ENCODE measurements at places on chromosomes 6 and 20.

- DNase-seq, result no peak
These were observed 27.8 kb upstream of the LGSN start for GRCh38 chr6:63347599-63347998.

- no peak overlapping the region for H3K27ac ChIP-seq
- DNase-seq, result no peak
- H3K4me3 ChIP-seq, result no peak overlapping the region
- H3K4me1 ChIP-seq, result peaks cover 6% of the 10 kb centered on the region
- H3K36me3 ChIP-seq, result no peaks in the 10 kb centered on the region
These were observed 324.2 kb downstream of the TPBG start for GRCh38 chr6:82687855-82688254.

DNA sequence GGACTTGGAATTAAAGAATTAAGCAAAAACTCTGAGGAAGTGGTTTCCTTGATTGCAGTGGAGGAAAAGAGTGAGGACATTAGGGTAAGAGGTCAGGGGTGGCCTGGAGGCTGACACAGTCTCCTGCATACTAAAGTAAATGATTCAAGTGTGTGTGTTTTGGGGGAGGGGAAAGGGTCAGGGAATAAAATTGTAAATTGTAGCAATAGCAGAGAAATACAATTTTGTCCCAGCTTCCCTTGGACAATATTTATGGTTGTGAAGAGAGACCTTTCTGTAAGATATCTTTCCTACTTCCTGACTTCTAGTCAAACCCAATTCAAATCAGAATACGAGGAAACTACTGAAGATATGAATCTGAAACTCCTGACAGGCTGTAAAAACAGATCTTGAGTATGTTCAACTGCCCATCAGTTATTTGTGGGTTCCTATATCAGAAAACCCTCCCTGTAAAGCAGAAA is 143.4 kb upstream of the HMGN3 start:
- H3K27me3 ChIP-seq, result no peaks in the 10 kb centered on the region
- DNase-seq, result no peak
- no peaks in the 10 kb centered on the region for H3K36me3 ChIP-seq
- no peaks in the 10 kb centered on the region for H3K4me1 ChIP-seq
- no peak overlapping the region for H3K4me3 ChIP-seq

GRCh38 chr6:43609402-43609801 is 19.7 kb downstream of the GTPBP2 start:
- peaks cover 79% of the 10 kb centered on the region for H3K36me3 ChIP-seq
- H3K4me1 ChIP-seq, result no peaks in the 10 kb centered on the region
- no peaks in the 10 kb centered on the region for H3K27me3 ChIP-seq
- H3K27ac ChIP-seq, result no peak overlapping the region
- H3K4me3 ChIP-seq, result no peak overlapping the region

DNA sequence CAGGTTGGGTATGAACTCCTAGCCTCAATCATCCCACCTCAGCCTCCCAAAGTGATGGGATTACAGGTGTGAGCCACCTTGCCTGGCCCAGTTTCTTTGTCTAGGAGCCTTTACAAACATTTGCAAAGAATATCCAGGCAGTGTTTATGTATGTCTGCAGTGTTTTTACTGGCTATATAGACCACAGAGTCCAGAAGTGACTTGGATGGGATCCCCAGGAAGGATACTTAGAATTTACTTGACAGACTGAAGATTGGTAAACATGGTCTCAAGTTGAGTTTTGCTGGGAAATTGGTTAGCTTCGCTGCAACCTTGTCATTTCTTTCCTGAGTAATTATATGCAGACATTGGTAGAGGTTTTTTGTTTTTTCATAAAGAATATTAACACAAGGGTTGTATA is 23.8 kb downstream of the JARID2 start:
- no peak overlapping the region for H3K4me3 ChIP-seq
- DNase-seq, result no peak
- no peaks in the 10 kb centered on the region for H3K27me3 ChIP-seq
- H3K4me1 ChIP-seq, result peaks cover 6% of the 10 kb centered on the region
- H3K27ac ChIP-seq, result no peak overlapping the region

DNA sequence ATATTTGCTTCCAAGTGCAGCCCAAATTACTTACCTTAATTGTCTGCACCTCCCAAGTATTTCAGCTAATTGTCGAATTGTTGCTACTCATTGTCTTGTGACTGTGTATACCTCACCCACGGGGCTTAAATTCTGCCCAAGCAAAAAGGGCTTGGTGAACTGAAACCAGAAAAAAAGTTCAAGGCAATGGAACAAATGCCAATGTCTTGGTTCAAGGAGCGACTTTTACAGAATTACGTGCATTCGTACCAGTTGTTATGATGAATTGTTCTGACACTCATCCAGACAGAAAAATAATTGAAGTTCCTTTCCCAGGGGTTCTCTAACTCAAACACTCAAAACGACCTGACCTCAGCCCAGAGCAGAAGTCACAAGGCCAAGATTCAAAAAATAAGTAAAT is 13.9 kb upstream of the PXDC1 start:
- H3K27me3 ChIP-seq, result no peaks in the 10 kb centered on the region
- no peak overlapping the region for H3K4me3 ChIP-seq

GRCh38 chr6:34897716-34898115 is 8.7 kb downstream of the ANKS1A start:
- no peak for DNase-seq
- H3K4me1 ChIP-seq, result no peaks in the 10 kb centered on the region
- no peaks in the 10 kb centered on the region for H3K36me3 ChIP-seq
- H3K27ac ChIP-seq, result no peak overlapping the region
- no peaks in the 10 kb centered on the region for H3K27me3 ChIP-seq
- no peak overlapping the region for H3K4me3 ChIP-seq

DNA sequence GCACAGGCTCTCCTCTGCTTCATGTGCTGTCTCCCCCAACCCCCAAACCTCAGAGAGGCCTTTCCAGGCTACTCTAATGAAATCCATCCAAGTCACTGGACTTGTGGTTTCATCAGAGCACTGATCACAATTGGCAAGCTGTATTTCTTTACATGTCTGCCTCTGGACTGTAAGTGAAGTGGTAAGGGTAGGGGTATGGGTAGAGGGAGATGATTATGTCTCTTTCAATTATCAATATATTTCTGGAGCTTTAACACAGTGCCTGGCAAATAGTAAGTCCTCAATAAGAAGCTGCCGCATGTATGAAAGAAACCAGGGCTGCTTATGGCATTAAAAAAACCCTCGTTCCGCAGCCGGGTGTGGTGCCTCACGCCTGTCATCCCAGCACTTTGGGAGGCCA is 5.4 kb downstream of the TRERF1 start:
- no peaks in the 10 kb centered on the region for H3K36me3 ChIP-seq
- no peaks in the 10 kb centered on the region for H3K27me3 ChIP-seq
- DNase-seq, result no peak
- H3K27ac ChIP-seq, result no peak overlapping the region
- no peak overlapping the region for H3K4me3 ChIP-seq

DNA sequence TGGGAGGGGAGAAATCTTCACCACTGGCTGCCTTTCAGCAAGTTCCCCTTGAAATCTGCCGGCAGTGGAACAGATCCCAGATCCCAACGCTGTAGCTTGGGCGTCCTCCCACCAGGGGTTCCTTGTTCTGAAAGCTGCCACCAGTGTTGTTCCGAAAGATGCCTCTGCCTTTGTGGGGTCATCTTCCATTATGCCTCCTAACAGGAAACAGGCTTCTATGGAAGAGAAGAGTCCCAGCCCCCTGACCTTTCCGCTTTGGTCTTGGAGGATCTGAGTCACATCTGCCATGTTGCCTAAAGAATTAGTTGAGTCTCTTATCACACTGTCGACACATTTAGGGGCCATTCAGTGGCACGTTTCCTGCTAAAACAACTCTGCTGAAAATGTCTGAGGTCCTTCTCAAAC is 57.5 kb upstream of the NFATC2 start:
- no peak overlapping the region for H3K27ac ChIP-seq
- H3K4me1 ChIP-seq, result no peaks in the 10 kb centered on the region
- no peaks in the 10 kb centered on the region for H3K27me3 ChIP-seq
- DNase-seq, result no peak

GRCh38 chr6:33427585-33428223 is 7.8 kb downstream of the SYNGAP1 start:
- H3K4me1 ChIP-seq, result peaks cover 50% of the 10 kb centered on the region
- H3K36me3 ChIP-seq, result no peaks in the 10 kb centered on the region
- H3K27ac ChIP-seq, result peak overlapping the region; percentile 75

DNA sequence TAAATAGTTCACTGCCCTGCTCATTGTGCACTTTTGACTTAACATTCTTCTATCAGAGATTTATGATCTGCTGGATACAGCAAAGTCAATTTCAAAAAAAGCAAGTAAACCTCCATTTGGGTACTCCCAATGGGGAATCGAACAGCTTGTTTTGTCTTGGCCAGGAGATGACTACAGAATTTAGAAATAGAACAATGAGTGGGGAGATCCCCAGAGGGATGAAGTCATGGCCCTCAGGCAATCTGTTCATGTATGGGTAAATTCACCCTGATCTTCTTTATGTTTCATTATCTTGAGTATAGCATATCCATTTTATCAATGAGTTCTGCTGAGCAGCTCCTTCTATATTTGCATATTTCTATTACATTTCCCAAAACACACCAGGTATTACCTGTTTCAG is 1681.9 kb downstream of the HACE1 start:
- no peak overlapping the region for H3K4me3 ChIP-seq
- H3K4me1 ChIP-seq, result no peaks in the 10 kb centered on the region
- no peak for DNase-seq
- no peaks in the 10 kb centered on the region for H3K27me3 ChIP-seq
- no peaks in the 10 kb centered on the region for H3K36me3 ChIP-seq
- H3K27ac ChIP-seq, result no peak overlapping the region

DNA sequence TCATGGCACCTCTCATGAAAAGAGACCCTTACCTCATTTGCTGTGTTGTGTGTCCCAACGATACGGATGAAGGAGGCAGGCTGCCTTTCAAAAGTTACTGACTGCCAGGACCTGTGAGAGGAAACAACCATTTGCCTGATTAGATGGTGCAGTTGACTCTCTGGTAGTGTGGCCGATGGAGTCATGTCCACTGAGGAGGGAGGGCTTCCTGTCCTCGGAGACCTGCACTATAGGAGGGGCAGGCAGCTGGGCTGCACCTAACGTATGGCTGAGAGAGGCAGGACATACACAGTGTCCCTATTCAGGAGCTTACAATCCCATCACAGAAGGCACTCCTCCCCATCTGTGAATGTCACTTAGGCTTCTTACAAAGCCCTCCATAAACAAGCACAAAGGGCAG is 373.0 kb downstream of the ZFAND3 start:
- H3K4me1 ChIP-seq, result no peaks in the 10 kb centered on the region
- H3K27ac ChIP-seq, result no peak overlapping the region
- DNase-seq, result no peak

GRCh38 chr6:116034327-116034726 is 26.4 kb downstream of the FRK start:
- no peaks in the 10 kb centered on the region for H3K4me1 ChIP-seq
- no peak for DNase-seq
- H3K4me3 ChIP-seq, result no peak overlapping the region
- no peaks in the 10 kb centered on the region for H3K36me3 ChIP-seq

- no peaks in the 10 kb centered on the region for H3K36me3 ChIP-seq
- DNase-seq, result no peak
- H3K4me1 ChIP-seq, result peaks cover 20% of the 10 kb centered on the region
- no peak overlapping the region for H3K27ac ChIP-seq
- H3K4me3 ChIP-seq, result no peak overlapping the region
These were observed 49.3 kb downstream of the ELOVL4 start for GRCh38 chr6:79898076-79898475.

- peak overlapping the region; percentile 99 for H3K27ac ChIP-seq
- H3K4me3 ChIP-seq, result peak overlapping the region; percentile 93
- H3K36me3 ChIP-seq, result peaks cover 22% of the 10 kb centered on the region
- peaks cover 64% of the 10 kb centered on the region for H3K4me1 ChIP-seq
- DNase-seq, result no peak
These were observed 2.3 kb downstream of the PEDS1 start for GRCh38 chr20:50151034-50151743.

DNA sequence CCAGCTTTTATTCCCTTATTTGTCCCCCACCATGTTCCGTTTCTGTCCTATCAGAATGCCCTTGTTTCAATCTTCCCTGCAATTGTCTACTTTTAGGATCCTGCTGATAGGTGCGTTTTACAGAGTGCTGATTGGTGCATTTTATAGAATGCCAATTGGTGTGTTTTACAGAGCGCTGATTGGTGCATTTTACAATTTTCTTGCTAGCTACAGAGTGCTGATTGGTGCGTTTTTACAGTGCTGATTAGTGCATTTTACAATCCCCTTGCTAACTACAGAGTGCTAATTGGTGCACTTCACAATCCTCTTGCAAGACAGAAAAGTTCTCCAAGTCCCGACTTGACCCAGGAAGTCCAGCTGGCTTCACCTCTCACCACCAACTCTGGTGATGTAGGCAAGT is 161.6 kb upstream of the CDYL start:
- no peak for DNase-seq
- H3K4me1 ChIP-seq, result no peaks in the 10 kb centered on the region
- H3K4me3 ChIP-seq, result no peak overlapping the region
- H3K36me3 ChIP-seq, result no peaks in the 10 kb centered on the region

DNA sequence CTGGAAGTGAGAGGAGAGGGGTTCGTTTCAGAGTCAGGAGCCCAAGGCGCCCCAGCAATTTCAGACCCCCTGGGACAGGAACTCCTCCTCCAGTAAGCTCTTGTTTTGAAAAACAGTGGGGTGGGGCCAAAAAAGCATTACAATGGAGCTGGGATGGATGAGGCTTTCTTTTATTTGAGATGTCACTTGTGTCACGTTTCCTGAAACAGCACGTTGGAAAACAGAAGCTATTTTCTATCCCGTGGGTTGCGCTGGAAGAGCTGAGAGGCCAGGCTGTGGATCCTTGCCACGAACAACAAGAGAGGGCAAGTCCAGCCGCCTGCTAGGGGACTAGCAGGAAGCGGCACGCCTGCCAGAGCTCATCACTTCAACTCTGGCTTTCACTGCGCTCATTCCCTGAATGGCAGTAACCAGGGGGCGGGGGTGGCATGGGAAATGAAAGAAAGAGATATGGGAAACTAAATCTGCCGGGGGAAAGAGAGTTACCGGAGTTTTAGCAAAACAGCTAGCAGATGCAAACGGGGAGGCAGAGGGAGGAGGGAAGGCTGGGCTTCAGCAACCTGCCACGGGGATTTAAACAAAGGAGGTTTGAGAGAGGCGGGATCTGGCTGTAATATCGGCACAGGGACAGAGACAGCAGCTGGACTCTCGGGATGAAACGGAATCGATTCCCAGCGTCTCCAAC is 34.6 kb downstream of the GCNT2 start:
- no peak for DNase-seq
- H3K4me1 ChIP-seq, result no peaks in the 10 kb centered on the region
- peak overlapping the region; percentile 65 for H3K4me3 ChIP-seq
- H3K27me3 ChIP-seq, result no peaks in the 10 kb centered on the region

GRCh38 chr6:39040080-39040673 is 8.4 kb upstream of the GLP1R start:
- no peaks in the 10 kb centered on the region for H3K36me3 ChIP-seq
- no peaks in the 10 kb centered on the region for H3K4me1 ChIP-seq
- peaks cover 89% of the 10 kb centered on the region for H3K27me3 ChIP-seq
- DNase-seq, result no peak
- no peak overlapping the region for H3K4me3 ChIP-seq

- DNase-seq, result no peak
- no peaks in the 10 kb centered on the region for H3K27me3 ChIP-seq
- no peak overlapping the region for H3K27ac ChIP-seq
- no peak overlapping the region for H3K4me3 ChIP-seq
- H3K36me3 ChIP-seq, result no peaks in the 10 kb centered on the region
These were observed 27.3 kb upstream of the SHLD1 start for GRCh38 chr20:5722927-5723326.
